ENCODE measurements at places on chromosomes 16 and 17. TPM values are rescaled to one million over a fixed set of nuclear protein-coding genes. Genes with fewer than 3 reads are reported as not detected.

DNA sequence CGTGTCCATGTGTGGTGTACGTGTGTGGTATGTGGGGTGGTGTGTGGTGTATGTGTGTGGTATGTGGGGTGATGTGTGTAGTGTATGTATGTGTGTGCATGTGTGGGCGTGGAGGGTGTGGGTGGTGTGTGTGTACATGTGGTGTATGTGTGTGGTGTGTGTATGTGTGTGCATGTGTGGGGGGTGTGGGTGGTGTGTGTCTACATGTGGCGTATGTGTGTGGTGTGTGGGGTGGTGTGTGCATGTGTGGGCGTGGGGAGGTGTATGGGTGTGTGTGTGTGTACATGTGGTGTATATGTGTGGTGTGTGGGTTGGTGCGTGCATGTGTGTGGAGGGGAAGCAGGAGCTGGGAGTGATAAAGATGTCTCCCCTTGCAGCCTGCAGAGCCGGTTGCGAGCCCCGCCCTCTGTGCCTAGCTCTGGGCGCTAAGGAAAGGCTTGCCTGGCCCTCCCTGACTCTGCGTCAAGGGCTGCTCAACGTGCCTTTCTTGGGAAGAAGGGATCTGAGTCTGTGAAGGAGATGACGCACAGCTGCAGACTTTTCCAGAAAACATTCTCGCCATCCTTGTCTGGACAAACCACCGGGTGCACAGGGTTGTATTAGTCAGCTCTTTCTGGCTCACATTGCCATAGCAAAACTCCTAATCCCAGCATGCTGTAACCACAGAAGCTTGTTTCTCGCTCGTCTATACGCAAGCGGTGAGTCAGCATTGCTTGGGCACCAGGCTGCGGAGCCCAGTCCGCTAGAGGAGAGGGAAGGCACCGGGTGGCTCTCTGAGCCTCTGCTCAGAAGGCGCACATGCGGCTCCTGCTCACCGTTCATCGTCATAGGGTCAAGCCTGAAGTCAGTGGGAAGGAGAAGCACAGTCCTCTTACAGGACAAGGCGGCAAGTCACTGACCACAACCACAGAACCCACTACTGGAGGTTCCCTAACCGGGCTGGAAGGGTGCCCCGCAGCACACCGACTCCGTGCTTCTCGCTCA lies 2.0 kb upstream of the CD300H start:
- H3K4me3 ChIP-seq: no peak overlapping the region
- H3K4me1 ChIP-seq: peaks cover 11% of the 10 kb centered on the region
- no peaks in the 10 kb centered on the region for H3K36me3 ChIP-seq
- peaks cover 23% of the 10 kb centered on the region for H3K27me3 ChIP-seq
- DNase-seq: peak; percentile 66

- no peak for DNase-seq
- no peaks in the 10 kb centered on the region for H3K27me3 ChIP-seq
- no peak overlapping the region for H3K4me3 ChIP-seq
- peaks cover 40% of the 10 kb centered on the region for H3K36me3 ChIP-seq
- H3K27ac ChIP-seq: no peak overlapping the region
These were observed 14.3 kb downstream of the POLR3E start for GRCh38 chr16:22311520-22311919.

GRCh38 chr17:37736428-37736827 lies 8.4 kb downstream of the HNF1B start:
- no peaks in the 10 kb centered on the region for H3K36me3 ChIP-seq
- DNase-seq: peak; percentile 11
- H3K4me1 ChIP-seq: no peaks in the 10 kb centered on the region
- peaks cover 37% of the 10 kb centered on the region for H3K27me3 ChIP-seq

TP53TG3D gene
- not detected for total RNA-seq

- H3K27me3 ChIP-seq: no peaks in the 10 kb centered on the region
- H3K36me3 ChIP-seq: peaks cover 7% of the 10 kb centered on the region
- peaks cover 25% of the 10 kb centered on the region for H3K4me1 ChIP-seq
- H3K27ac ChIP-seq: no peak overlapping the region
These were observed 48.9 kb upstream of the HAPSTR1 start for GRCh38 chr16:9042533-9042932.

GRCh38 chr16:1287982-1288670 lies 21.3 kb upstream of the UBE2I start:
- no peak overlapping the region for H3K27ac ChIP-seq
- peaks cover 35% of the 10 kb centered on the region for H3K27me3 ChIP-seq
- H3K4me1 ChIP-seq: no peaks in the 10 kb centered on the region
- no peak overlapping the region for H3K4me3 ChIP-seq

DNA sequence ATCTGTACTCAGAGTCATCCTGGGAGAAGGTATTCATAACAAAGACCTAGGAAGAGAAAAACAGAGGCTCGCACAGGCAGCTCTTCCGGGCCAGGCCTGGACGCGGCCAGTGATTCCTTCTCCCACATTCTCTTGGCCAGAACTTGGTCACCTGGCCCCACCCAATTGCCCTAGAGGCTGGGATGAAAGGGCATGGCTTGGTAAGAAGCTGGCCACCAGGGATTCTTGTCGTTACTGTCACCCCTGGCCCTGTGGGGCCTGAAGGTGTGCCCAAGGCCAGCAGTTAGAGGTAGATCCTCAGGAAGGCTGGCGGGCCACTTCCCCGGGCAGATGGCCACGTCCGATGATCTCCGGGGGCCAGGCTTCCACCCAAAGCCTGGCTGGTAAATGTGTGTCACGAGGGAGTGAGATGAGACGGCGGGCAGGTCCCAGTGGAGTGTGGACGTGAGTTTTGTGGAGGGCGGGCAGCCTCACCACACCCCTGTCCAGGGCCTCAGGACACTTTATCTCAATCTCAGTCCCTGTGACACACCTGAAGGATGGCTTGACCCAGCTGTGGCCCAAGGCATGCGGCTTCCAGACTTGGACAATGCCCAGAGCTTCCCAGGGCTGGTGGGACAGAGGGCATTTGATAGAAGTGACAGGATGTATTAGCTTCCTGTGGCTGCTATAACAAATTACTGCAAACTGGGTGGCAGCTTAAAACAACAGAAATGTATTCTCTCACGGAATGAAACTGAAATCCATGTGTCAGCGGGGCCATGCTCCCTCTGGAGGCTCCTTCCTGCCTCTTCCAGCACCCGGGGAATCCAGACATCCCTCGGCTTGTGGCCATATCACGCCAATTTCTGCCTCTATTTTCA lies 66.3 kb upstream of the GSE1 start:
- DNase-seq: no peak
- H3K27me3 ChIP-seq: no peaks in the 10 kb centered on the region
- H3K27ac ChIP-seq: no peak overlapping the region
- H3K4me3 ChIP-seq: no peak overlapping the region
- no peaks in the 10 kb centered on the region for H3K36me3 ChIP-seq

CMTM2 gene
- 0.36 TPM for total RNA-seq

DNA sequence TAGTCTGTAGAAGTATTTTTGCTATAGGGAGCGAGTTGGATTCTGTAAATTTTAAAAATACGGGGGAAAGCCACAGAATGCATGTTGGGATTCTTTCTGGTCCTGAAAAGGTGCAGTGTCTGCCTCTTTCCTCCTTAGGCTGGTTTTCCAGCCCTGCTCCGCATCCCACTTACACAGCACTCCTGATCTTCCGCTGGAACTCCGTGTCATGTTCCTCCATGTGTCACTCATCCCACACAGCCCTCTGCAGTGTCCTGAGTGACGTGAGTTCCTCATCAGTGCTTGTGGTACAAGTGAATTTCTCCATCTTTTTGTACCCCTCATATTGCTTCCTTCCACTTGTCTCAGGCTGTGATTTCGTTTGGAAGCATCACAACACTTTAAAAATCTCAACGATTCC lies 34.5 kb downstream of the COX10 start:
- H3K4me1 ChIP-seq: peaks cover 23% of the 10 kb centered on the region
- DNase-seq: no peak
- no peak overlapping the region for H3K27ac ChIP-seq
- no peaks in the 10 kb centered on the region for H3K27me3 ChIP-seq
- peaks cover 28% of the 10 kb centered on the region for H3K36me3 ChIP-seq
- H3K4me3 ChIP-seq: no peak overlapping the region

DNA sequence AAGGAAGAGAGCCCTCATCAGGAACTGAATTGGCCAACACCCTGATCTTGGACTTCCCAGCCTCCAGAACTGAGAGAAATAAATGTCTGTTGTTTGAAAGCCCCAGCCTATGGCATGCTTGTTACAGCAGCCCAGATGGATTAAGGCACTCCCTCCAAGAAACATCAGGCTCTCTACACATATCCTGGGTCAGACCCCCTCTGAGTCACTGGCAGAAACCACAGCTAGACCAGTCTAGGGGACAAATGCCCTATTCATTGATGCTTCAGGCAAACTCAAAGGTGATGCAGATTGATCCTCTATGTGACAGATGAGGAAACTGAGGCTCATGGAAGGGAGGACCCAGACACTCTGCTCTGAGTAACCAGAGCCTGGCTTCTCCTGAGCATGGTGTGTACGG lies 116.8 kb downstream of the WSCD1 start:
- H3K4me1 ChIP-seq: no peaks in the 10 kb centered on the region
- no peak overlapping the region for H3K4me3 ChIP-seq
- H3K36me3 ChIP-seq: no peaks in the 10 kb centered on the region
- DNase-seq: no peak
- no peak overlapping the region for H3K27ac ChIP-seq

MFAP4 gene
- total RNA-seq: not detected

GRCh38 chr17:80656590-80656989 lies 112.0 kb downstream of the RPTOR start:
- H3K36me3 ChIP-seq: peaks cover 10% of the 10 kb centered on the region
- no peak for DNase-seq
- H3K4me1 ChIP-seq: peaks cover 25% of the 10 kb centered on the region
- H3K27me3 ChIP-seq: no peaks in the 10 kb centered on the region
- no peak overlapping the region for H3K4me3 ChIP-seq

DNA sequence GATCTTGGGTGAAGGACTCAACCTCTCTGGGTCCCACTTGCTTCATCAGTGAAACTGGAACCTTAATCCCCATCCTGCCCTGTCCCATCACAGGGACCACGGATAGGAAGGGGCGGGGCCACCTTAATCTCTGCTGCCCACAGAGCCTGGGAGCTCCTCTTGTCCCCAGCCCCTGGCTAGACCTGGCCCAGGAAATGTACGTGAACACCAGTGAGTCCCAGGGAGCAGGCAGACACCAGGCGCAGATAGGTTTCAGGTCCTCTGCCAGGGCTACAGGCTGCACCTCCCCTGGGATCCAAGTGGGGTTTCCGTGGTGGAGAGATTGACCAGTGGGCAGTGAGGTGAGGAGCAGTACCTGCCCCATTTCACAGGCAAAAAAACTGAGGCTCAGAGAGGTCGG lies 21.0 kb downstream of the RAB11FIP4 start:
- no peaks in the 10 kb centered on the region for H3K36me3 ChIP-seq
- DNase-seq: no peak
- H3K27ac ChIP-seq: no peak overlapping the region
- no peak overlapping the region for H3K4me3 ChIP-seq

GRCh38 chr16:10878644-10879501 lies 1.9 kb downstream of the CIITA start:
- peaks cover 64% of the 10 kb centered on the region for H3K4me1 ChIP-seq
- H3K36me3 ChIP-seq: no peaks in the 10 kb centered on the region
- H3K4me3 ChIP-seq: peak overlapping the region; percentile 75
- DNase-seq: peak; percentile 45
- H3K27ac ChIP-seq: no peak overlapping the region

- peaks cover 27% of the 10 kb centered on the region for H3K4me1 ChIP-seq
- H3K4me3 ChIP-seq: no peak overlapping the region
- no peaks in the 10 kb centered on the region for H3K36me3 ChIP-seq
- H3K27me3 ChIP-seq: no peaks in the 10 kb centered on the region
- no peak for DNase-seq
These were observed 4.7 kb downstream of the SERPINF1 start for GRCh38 chr17:1766382-1767135.

TENT4B gene
- 14.8 TPM for total RNA-seq

- H3K4me1 ChIP-seq: no peaks in the 10 kb centered on the region
- no peak overlapping the region for H3K27ac ChIP-seq
- no peak overlapping the region for H3K4me3 ChIP-seq
These were observed 2.8 kb downstream of the MARVELD3 start for GRCh38 chr16:71628810-71629209.

DNA sequence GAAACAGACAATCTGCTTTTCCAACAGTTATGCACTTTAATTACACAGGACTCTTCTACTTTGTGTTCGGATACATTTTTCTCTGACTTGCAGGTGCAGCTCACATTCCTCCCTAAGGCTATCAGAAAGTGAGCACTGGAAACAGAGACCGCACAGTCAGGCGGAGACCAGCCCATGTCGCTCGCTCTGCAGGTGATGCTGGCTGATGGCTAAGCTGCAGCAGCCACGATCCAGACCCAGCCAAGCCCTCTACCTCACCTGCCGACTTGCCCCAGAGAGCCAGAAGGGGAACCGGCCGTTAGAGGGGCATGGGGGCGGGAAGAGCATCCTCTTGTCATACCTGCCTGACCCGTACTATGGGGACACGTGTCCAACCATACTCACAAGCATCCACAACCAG lies 33.8 kb downstream of the MAP1LC3B start:
- no peak for DNase-seq
- H3K36me3 ChIP-seq: peaks cover 17% of the 10 kb centered on the region
- no peak overlapping the region for H3K27ac ChIP-seq
- H3K27me3 ChIP-seq: no peaks in the 10 kb centered on the region

- H3K27ac ChIP-seq: peak overlapping the region; percentile 98
- peaks cover 88% of the 10 kb centered on the region for H3K4me1 ChIP-seq
- peak overlapping the region; percentile 78 for H3K4me3 ChIP-seq
- peaks cover 34% of the 10 kb centered on the region for H3K36me3 ChIP-seq
- no peaks in the 10 kb centered on the region for H3K27me3 ChIP-seq
These were observed 4.7 kb downstream of the NOD2 start for GRCh38 chr16:50697881-50698767.

DNA sequence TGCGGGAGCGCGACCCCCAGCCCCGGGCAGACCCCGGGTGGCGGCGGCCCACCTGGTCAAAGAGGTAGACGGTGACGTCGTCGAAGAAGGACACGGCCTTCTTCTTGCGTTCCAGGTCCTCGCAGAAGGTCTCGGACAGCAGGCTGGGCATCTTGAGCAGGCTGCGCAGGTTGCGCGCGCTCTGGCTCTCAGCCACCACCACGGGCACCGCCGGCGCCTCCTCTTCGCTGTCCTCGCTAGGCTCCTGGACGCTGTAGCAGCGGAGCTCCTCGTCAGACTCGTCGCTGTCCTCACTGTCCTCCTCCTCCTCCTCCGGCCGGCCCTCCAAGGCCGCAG lies 45.2 kb upstream of the PVALEF start:
- no peak overlapping the region for H3K4me3 ChIP-seq
- peaks cover 5% of the 10 kb centered on the region for H3K4me1 ChIP-seq
- H3K27ac ChIP-seq: no peak overlapping the region
- no peaks in the 10 kb centered on the region for H3K27me3 ChIP-seq

DNA sequence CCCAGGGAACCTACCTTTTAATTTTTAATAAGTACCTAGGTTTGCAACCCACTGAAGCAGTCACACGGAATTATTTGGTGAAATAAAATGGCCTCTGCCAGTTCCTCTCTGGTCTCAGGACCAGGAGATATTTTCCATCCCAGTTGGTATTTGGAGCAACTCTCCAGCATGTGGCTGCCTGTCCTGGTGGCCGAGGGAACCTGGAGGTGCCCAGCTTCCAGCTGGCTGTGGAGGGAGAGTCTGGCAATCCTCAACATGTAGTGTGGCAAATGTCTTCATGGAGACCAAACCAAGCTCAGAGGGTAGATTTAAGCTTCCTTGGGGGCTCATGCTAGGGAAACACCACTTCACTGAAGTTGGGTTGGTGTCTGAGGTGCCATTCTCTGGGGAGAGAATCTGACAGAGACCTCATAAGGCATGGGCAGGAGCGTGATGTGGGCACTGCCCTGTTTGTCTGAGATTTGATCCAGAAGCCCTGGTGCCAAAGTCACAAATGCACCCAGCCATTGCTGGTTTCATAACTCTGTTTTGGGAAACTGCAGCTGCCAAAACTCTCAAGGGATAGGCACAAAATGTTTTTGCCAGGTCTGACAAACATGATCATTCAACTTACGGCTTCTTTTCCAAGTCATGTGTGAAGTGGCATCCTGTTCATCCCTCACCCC lies 2.8 kb downstream of the MT1X start:
- DNase-seq: no peak
- H3K36me3 ChIP-seq: peaks cover 10% of the 10 kb centered on the region
- H3K4me3 ChIP-seq: no peak overlapping the region

SDR42E2 gene
- 0.10 TPM for total RNA-seq

All from activated CD4-positive, alpha-beta memory T cell treated with anti-CD3 and anti-CD28 coated beads for 36 hours (primary cell).